ENCODE measurements at places on chromosomes 2 and 18.

- DNase-seq: no peak
Measured at GRCh38 chr2:237542001-237542704, 24.2 kb upstream of the PRLH start.

DNA sequence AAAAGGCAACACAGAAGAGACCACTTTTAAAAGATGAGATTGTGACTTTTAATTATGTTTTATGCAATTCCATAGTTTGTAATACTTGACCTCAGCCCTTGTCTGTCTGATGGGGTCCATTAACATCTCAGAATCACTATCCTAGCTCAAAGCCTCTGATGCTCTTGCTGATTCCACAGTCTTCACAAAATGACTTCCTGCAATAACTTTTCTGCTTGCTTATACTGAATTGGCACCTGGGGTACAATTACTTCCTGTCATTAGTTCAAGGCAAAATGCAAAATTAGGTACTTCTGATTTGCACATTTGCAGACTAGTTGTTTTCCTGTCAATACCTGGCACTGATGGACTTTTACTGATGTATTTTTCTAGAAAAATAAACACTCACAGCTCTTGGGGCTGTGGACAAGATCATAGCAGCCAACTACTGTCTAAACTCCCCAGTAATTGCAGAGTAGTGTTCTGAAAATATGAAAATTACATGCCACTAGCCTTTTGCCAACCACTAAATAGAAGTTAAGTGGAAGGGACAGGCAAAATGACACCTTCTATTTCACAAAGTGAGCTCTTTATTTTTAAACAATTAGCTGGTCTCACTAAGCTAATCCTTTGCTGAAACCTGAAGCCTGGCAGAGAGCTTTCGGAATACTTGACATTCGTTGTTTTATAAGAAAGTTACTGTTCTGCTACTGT lies 129.1 kb downstream of the PIEZO2 start:
- no peak for DNase-seq

- DNase-seq: no peak
Measured at GRCh38 chr2:2825062-2825461, 494.0 kb upstream of the MYT1L start.

DNA sequence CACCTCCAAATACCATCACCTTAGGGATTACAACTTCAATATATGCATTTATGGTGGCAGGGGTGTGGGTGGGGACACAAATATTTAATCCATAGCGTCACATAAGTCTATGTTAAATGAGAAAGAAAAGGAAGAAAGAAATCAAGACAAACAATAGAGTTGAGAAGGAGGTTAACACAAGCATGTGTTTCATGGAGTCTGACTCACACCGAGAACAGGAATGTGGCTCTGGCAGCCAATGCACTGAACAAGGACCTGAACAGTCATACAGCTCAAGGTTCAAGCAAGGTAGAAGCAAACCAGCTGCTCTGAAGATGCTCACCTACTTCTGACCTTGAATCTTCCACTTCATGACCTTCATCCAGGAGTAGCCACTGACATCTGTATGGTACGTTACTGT lies 36.2 kb upstream of the LPIN1 start:
- no peak for DNase-seq

DNA sequence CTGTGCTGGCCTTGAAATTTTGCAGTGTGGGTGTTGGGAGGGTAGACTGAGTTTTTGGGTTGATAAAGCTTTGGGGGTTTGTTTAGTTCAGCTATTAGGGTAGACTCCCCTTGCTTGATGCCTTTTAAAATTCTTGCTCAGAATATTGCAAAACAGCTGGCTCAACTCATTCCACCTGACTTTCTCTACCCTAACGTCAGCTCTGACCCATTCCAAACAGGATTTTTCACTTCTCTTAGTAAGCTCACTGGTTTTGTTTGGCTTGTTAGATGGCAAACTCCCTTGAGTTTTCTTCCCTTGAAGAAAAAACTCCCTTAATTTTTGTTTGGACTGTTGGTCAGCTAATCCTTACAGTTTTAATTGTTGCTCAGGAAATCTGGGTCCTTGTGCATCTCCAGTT lies 195.1 kb upstream of the DTNA start:
- no peak for DNase-seq

GRCh38 chr18:1526991-1527390 lies 622.3 kb downstream of the ADCYAP1 start:
- DNase-seq: no peak

DNA sequence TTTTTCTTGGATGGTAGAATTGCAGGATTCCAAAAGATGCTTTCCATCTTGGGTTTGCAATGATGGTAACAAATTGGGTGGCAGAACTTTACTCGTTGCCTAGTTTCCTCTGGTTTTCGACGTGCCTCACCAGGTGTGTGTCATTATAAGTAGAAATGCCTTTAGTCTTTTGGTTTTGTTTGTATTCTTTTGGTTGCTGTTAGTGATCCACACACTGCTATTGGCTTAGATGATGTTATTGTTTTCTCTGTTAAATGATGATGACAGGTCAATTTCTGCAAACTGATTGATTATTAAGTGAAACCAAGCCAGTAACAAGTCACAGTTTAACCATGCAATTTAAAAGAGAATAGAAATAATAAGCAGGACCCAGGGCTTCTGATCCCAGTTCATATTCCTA lies 6.1 kb upstream of the LAMA3 start:
- no peak for DNase-seq

DNA sequence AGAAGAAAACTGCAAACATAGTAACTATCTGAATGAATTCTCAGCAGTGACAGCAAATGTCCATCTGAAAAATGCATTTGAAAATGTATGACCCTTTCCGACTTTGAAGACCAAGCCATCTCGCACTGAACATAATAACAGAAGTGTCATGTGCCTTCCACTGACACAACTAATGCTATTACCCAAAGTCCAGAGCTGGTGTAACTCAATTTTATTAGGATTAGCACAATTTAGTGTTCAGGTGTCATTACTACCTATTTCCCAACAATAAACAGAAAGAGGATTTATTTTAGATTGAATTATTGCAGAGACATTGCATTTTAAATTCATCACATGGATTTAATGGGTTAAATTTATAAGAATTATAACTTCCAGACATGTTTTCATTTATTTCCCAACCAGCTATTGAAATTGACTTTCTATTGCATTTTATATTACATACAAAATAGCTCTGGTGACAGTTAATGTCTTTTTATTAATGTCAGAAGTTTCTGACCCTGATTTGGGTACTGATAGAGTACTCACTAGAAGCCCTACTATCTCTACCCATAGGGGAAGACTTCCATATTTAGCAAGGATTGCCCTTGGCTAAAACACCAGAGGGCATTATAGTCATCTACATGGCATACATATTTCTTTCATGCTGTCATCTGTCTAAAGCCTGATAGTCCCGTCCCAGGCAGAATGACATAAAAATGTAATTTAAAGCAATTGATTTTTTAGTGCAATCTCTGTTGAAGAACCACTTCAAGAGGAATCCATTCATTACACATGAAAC lies 7.0 kb upstream of the STK39 start:
- no peak for DNase-seq

DNA sequence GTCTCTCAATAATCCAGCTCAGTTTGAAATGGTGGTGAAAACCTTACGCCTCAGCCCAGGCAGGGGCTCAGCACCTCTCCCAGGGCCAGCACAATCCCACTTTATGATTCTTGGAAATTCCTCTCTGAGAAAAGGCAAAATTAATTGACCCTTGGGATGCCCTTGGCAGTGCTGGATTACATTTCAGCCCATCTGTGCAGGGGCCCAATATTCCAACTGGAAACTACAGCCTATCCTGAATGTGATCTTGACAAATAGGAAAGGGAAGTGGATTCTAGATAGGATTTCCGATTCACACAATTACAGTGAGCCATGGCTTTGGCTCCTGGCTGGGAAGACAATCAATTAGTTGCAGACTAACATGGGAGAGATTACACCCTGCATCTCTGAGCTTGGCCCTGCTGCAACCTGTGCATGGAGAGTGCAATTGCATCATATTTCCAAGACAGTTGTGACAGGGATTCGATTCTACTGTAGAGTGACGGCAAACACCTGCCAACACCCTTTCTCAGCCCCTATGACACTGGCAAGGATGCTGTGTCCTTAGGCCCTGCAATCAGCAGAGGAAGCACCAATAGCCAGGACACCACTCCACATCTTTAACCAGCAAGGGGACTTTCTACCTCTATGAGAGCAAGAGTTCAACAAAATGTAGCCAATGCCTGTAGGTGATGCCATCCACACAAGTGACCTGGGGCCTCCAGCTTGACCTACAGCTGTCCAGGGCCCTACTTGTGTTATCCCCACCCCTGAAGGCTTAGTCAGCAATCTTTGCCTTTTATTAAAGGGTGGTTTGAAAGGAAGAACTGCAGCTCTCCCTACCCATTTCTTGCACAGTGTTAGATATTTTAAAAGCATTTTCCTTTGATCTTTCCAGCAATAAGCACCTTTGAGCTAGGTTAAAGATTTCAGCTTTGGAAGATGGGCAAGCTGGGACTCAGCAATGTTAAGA lies 187.2 kb upstream of the HS6ST1 start:
- no peak for DNase-seq

GRCh38 chr2:156897548-156897947 lies 360.0 kb upstream of the GALNT5 start:
- DNase-seq: no peak
